ENCODE measurements at places on chromosomes 12 and 14.

- no peak for DNase-seq
Measured at GRCh38 chr14:50001999-50002925, 109.4 kb downstream of the ARF6 start.

DNA sequence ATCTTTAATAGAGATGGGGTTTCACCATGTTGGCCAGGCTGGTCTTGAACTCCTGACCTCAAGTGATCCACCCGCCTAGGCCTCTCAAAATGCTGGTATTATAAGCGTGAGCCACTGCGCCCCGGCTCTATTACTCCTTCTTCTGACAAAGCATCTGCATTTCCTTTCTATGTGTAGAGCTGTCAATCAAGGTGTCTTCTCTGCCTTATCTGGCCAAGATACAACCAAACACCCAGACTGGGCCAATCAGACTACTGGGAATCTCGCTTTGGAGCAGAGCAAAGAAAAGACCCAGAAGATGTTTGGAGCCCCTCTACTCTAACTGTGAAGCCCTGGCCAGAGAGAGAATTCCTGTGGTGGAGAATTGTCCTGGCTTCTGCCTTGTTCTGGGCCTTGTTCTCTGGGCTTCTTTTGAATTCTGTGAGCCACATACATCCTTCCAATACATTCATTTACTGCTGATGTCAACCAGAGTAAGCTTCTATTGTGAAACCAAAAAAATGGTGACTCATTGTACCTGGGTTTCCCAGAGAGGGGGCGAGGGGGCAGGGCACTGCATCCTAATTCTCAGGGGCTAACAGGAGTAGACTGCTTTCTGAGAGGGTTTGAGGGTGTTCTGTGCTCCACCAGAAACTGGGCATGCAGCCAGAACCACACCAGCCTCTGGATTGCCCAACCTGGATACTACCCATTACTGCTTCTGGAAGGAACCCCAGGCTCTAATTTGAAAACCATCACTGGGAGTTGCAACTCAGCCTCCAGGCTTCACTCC lies 18.8 kb upstream of the FLVCR2 start:
- no peak for DNase-seq

GRCh38 chr12:52903855-52904508 lies 894 bp downstream of the KRT8 start:
- no peak for DNase-seq

- no peak for DNase-seq
Measured at GRCh38 chr12:38926501-38926900, 21.1 kb upstream of the CPNE8 start.

DNA sequence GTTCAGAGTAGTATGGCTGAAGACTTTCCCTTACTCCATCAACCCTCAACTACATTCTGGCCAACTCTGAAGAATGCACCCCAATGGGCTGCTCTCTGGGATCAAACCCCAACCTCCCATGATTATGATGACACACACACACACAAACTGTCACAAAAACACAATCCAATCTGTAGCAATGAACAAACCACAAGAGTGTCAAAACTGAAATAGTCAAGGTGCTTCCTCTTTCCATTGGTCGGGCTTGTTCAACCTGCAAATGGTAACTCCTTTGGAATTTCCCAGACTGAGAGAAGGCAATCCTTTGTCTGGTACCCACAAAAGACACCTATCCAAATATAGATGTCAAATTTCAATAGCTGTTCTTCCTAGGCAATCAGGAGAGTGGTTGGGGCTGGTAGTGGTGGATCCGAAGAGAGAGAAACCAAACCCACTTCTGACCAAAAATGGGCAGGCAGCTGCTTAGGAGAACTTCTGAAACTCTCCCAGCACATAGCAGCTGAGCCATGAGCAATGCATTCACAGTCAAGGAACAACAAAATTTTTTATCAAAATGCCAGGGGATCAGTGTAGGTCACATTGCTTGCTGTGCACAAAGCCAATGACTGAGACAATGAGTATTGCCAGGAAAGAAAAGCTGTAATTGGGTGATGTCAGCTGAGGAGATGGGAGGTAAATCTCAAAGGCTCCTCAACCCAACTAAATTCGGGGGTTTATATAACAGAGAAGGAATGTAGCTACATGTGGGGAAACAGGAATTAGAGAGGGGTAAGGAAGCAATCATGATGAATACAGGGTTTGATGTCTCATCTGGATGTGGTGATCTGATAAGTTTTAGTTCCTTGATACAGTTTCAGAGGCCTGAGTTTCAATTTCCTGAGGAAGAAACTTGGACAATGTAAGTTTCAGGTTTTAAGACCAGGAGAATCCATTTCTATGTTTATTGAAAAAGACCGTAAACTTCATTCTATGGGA lies 191.4 kb downstream of the KITLG start:
- DNase-seq = no peak

- no peak for DNase-seq
Measured at GRCh38 chr14:91754185-91754584, 22.3 kb upstream of the CATSPERB start.

GRCh38 chr14:32407130-32407529 lies 78.0 kb downstream of the AKAP6 start:
- peak; percentile 31 for DNase-seq

All from Right ventricle myocardium inferior (tissue), 1 donor.